Activated CD8-positive, alpha-beta memory T cell treated with anti-CD3 and anti-CD28 coated beads for 48 hours (primary cell): ENCODE measurements at places on chromosomes 7 and 10.

DNA sequence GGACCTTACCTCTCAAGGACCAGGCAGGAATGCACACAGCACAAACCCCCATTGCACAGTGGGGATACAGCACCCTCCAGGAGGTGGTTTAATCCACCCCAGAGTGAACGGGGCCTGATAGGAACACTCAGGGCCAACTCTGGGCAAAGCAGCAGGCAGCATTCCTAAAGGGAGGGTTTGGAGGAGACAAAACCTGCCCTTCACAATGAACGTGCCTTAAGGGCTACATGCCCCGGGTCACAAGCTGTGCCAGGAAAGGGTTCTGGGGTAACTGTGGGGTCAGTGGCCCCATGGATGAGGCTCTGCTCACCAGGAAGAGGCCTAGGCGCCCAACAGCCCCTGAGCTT is 1.1 kb downstream of the GPRIN2 start:
- DNase-seq, result no peak

GRCh38 chr7:127677433-127678230 is 25.6 kb downstream of the SND1 start:
- no peak for DNase-seq

DNA sequence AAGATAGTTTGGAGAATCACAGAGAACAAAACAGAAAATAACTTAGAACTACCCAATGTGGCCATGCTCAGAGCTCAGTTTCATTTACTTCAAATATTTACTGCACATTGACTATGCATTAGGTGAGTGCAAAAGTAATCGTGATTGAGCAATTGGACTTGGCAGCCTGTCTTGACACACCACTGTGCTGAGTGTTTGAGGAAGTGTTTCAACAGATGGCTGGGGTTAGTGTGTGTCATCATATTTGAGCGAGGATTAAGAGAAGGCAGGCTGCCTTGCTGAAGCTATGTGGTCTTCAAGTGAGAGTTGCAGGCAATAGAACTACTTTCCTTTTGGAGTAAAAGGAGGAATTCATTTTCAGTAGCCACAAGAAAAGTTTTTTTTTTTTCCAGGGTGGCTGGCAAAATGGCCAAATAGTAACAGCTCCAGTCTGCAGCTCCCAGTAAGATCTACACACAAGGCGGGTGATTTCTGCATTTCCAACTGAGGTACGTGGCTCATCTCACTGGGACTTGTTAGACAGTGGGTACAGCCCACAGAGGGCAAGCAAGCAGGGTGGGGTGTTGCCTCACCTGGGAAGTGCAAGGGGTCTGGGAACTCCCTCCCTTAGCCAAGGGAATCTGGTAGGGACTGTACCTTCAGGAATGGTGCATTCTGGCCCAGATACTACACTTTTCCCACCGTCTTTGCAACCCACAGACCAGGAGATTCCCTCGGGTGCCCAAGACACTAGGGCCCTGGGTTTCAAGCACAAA is 37.6 kb downstream of the AKR1C4 start:
- no peak for DNase-seq

DNA sequence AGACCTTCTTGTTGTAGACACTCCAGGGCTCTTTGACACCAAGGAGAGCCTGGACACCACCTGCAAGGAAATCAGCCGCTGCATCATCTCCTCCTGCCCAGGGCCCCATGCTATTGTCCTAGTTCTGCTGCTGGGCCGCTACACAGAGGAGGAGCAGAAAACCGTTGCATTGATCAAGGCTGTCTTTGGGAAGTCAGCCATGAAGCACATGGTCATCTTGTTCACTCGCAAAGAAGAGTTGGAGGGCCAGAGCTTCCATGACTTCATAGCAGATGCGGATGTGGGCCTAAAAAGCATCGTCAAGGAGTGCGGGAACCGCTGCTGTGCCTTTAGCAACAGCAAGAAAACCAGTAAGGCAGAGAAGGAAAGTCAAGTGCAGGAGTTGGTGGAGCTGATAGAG is 5.5 kb downstream of the GIMAP7 start:
- no peak for DNase-seq

- DNase-seq, result no peak
These were observed 25.0 kb downstream of the VTI1A start for GRCh38 chr10:112471878-112472487.

GRCh38 chr7:31583526-31583925 is 69.6 kb downstream of the ITPRID1 start:
- DNase-seq, result no peak

GRCh38 chr10:9869205-9869604 is 1148.5 kb upstream of the CELF2 start:
- no peak for DNase-seq
